ENCODE measurements at places on chromosomes 11 and 22. TPM values are rescaled to one million over a fixed set of nuclear protein-coding genes. Genes with fewer than 3 reads are reported as not detected.

GRIK4 gene
- total RNA-seq = not detected

NXPE2 gene
- not detected for total RNA-seq

CNIH2 gene
- 0.63 TPM for total RNA-seq

APOL2 gene
- total RNA-seq = 29.8 TPM

FREY1 gene
- 1.2 TPM for total RNA-seq

MRGPRX3 gene
- 0.21 TPM for total RNA-seq

KRTAP5-9 gene
- total RNA-seq = not detected

RAPSN gene
- not detected for total RNA-seq

ANO9 gene
- not detected for total RNA-seq

PKNOX2 gene
- total RNA-seq = 1.6 TPM

APOL3 gene
- total RNA-seq = not detected

MMP11 gene
- 1.1 TPM for total RNA-seq
